Mononuclear cell (primary cell): ENCODE measurements at places on chromosomes 5 and 9. TPM values are rescaled to one million over a fixed set of nuclear protein-coding genes. Genes with fewer than 3 reads are reported as not detected.

JADE2 gene
- 51.3 TPM for total RNA-seq

SLCO4C1 gene
- 1.9 TPM for total RNA-seq

SPTLC1 gene
- total RNA-seq, result 44.0 TPM

PCDHA9 gene
- total RNA-seq, result not detected

ZNF618 gene
- total RNA-seq, result 0.94 TPM

KLF9 gene
- 118 TPM for total RNA-seq

EQTN gene
- not detected for total RNA-seq

IL3 gene
- total RNA-seq, result not detected

TEX48 gene
- not detected for total RNA-seq
